Activated CD4-positive, alpha-beta memory T cell treated with anti-CD3 and anti-CD28 coated beads, Interleukin-2, amount 10 ng/mL, durations not matched to agents 7 days and 5 days (primary cell): ENCODE measurements at places on chromosomes 12 and 14.

- DNase-seq: no peak
Observed at GRCh38 chr14:83217492-83217891, 1683.8 kb upstream of the SEL1L start.

DNA sequence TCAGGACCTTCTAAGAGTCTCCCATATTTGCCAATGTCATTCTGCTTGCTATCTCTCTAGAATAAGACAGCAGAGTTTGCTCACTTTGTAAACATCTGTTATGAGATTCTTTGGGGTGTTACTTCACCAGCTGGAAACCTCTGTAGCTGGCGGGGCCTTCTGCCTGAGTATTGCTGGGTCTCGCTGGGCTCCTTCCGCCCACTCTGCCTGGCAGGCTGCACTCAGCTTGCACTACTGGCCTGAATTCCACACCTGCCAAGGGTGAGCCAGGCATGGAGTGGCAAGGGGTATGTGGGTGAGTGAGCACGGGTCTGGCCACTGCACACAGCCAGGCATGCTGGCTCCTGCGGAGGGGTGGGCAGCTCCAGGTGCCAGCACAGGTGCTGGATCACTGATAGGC lies 267.3 kb upstream of the PDE3A start:
- DNase-seq: no peak

GRCh38 chr12:56591961-56592360 lies 38.2 kb downstream of the BAZ2A start:
- DNase-seq: no peak

- no peak for DNase-seq
Observed at GRCh38 chr14:52005625-52006024, 16.3 kb downstream of the RTRAF start.

GRCh38 chr12:14264778-14265177 lies 100.7 kb upstream of the ATF7IP start:
- no peak for DNase-seq

DNA sequence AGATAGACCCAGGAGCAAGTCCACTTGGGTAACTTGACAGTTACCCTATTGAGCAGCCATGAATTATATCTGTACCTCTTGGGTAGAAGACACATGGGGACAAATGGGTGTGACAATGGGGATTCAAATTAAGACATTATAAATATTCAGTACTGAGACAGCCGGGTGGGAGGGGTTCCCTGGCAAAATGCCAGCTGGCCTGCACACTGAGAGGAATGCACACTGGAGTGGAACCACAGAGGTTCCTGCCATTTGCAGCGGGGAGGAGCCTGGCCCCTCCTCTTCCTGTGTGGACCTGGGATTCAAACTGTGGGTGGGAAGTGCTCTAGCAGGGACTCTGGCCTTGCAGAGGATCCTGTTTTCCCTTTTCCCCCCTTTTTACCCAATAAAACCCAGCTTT lies 118.7 kb upstream of the CDKN3 start:
- DNase-seq: no peak

DNA sequence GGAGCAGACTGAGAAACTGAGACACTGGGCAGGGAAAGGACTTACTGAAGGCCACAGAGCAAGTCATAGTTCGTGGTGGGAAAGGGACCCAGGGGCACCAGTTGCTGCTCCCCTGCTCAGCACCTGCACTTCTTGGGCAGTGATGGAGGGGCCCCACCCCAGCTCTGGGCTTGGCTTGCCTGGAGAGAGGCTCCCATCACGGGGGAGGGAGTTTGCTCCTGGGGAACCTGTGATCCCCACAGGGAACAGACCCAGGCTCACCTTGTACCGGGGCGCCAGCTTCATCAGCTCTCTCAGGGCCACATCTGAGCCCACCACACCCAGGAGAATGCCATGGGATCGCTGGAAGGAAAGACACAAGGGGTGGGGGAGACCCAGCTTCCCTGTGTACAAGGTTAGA lies 39.8 kb downstream of the CACNA2D4 start:
- no peak for DNase-seq

- no peak for DNase-seq
Observed at GRCh38 chr12:89098441-89099112, 253.7 kb downstream of the DUSP6 start.

GRCh38 chr14:32507029-32507984 lies 178.2 kb downstream of the AKAP6 start:
- no peak for DNase-seq
